Testis (tissue), 5 donors: ENCODE measurements at places on chromosomes 6 and 20.

- no peak for DNase-seq
- no peaks in the 10 kb centered on the region for H3K27me3 ChIP-seq
- no peak overlapping the region for H3K27ac ChIP-seq
- H3K4me3 ChIP-seq: no peak overlapping the region
- no peaks in the 10 kb centered on the region for H3K36me3 ChIP-seq
Observed at GRCh38 chr20:40770564-40771307, 81.7 kb upstream of the MAFB start.

- no peaks in the 10 kb centered on the region for H3K27me3 ChIP-seq
- no peak overlapping the region for H3K27ac ChIP-seq
- DNase-seq: no peak
- no peaks in the 10 kb centered on the region for H3K36me3 ChIP-seq
- H3K4me1 ChIP-seq: peaks cover 5% of the 10 kb centered on the region
Observed at GRCh38 chr20:10366898-10367692, 66.9 kb downstream of the MKKS start.

- no peak overlapping the region for H3K4me3 ChIP-seq
- DNase-seq: no peak
- no peaks in the 10 kb centered on the region for H3K4me1 ChIP-seq
- no peaks in the 10 kb centered on the region for H3K36me3 ChIP-seq
- no peak overlapping the region for H3K27ac ChIP-seq
- no peaks in the 10 kb centered on the region for H3K27me3 ChIP-seq
Observed at GRCh38 chr6:145043926-145044500, 691.3 kb downstream of the EPM2A start.

DNA sequence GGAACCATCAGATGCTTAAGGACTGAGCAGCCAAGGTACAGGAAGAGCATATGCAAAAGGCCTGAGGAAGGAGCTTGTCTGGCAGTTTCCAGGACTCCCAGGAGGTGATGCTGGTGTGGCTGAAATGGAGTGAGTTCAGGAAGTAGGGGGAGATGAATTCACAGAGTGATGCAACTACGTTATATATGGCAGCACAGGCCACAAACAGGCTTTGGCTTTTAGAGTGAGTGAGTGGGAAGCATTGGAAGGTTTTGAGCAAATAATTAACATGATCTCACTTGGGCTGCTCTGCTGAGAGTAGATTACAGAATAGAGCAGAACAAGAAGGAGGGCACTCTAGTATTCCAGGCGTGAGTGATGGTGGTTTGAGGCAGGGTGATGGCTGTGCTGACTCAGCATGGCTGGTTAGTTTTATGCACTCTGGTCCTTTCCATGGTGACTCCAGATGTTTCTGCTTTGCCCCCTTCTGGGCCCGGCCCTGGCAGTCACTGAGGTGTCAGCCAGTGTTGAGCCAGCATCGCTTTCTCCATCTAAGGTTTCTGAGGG, 6.5 kb downstream of the BTN2A2 start:
- no peaks in the 10 kb centered on the region for H3K27me3 ChIP-seq
- no peak overlapping the region for H3K4me3 ChIP-seq
- peaks cover 5% of the 10 kb centered on the region for H3K4me1 ChIP-seq
- no peak for DNase-seq

- H3K27me3 ChIP-seq: no peaks in the 10 kb centered on the region
- H3K4me3 ChIP-seq: no peak overlapping the region
- H3K27ac ChIP-seq: no peak overlapping the region
- H3K36me3 ChIP-seq: no peaks in the 10 kb centered on the region
- no peak for DNase-seq
Observed at GRCh38 chr6:156336089-156336488, 441.1 kb upstream of the ARID1B start.

GRCh38 chr20:35947489-35947888, 6.8 kb downstream of the SCAND1 start:
- peaks cover 6% of the 10 kb centered on the region for H3K4me1 ChIP-seq
- no peak overlapping the region for H3K27ac ChIP-seq
- no peaks in the 10 kb centered on the region for H3K36me3 ChIP-seq
- H3K4me3 ChIP-seq: no peak overlapping the region

DNA sequence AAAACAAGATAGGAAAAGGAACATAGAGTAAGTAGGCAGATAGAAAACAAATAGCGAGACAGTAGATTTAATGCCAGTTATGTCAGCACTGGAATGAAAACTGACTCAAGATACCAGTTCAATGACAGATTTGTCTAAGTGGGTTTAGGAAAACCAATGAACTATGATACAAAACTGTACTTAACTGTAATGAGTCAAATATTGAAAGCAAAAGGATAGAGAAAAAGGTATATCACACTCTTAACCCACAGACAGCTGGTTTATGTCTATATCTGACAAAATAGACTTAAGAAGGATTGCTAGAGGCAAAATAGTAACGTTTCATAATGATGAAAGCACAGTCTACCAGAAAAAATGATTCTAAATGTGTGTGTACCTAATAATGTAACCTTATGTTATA, 38.2 kb downstream of the ATRN start:
- no peaks in the 10 kb centered on the region for H3K27me3 ChIP-seq
- no peak for DNase-seq
- no peak overlapping the region for H3K27ac ChIP-seq
- H3K4me1 ChIP-seq: no peaks in the 10 kb centered on the region
- H3K4me3 ChIP-seq: no peak overlapping the region

DNA sequence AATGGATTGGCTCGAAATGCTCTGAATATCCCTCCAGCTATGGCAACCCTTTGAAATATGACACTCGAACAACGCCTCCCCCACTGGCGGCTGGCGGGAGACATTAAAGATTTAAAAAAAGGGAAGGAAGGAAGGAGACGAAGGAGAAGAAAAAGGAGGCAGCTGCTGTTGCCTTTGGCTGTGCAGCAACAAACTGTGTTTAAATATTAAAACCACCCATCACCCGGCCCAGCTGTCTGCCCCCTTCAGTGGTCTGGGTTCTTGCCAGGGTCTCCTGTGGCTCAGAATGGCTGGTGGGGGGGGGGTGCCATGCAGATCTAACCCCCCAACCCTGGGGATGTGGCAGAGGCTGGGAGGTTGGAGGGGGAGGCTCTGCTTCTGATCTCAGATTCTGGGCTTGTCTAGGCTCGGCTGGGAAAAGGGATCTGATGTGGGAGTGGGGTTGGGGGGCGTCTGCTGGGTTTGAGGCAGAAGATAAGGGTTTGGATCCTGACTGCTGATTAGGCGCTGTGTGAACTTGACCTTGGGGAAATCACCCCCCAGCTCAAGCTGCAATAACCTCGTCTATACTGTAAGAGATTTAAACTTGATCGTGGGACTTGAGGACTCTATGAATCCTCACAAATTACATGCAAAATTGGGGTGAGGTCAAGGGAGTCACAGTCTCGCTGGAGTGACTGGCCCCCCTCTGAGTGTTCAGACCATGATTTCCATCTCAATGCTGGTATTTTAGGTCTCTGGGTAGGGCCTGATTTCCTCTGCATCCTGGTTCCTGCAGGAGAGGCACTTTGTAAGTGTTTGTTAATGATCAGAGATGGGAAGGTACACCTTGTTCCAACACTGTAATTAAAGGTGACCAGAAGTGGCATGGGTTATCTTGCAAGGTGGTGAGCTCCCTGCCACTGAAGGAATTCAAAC, 40.3 kb upstream of the BLCAP start:
- peak; percentile 9 for DNase-seq
- H3K27me3 ChIP-seq: no peaks in the 10 kb centered on the region
- no peak overlapping the region for H3K27ac ChIP-seq

DNA sequence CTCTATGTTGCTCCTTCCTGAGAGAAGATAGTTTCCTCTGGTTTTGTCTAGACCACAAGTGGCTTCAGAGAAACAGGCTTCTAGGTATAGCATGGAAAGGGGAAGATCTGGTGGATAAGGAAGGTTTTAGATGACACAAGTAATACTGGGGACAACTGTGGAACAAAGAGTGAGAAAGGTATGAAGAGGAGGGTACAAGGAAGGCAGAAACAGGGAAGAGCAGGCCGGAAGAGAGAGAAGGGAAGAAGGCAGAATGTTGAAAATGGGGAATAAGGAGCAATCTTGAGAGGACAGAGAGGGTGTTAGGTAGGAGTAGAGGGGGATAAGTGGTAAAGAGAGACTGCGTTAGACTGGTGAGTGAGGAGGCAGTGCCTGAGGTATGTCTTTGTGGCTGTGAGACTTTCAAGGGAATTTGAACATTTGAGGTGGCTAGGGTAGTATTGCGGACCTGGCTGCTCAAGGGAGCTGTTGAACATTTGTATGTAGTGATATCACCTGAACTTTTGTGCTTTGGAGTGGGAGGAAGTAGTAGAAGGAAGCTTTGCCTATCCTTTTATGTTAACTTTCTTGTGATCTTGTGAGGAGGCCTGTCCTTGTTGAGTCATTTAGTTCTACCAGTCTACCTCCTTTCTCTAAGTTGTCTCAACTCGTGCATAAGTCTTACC, 69.5 kb downstream of the FOXO3 start:
- H3K36me3 ChIP-seq: no peaks in the 10 kb centered on the region
- no peak for DNase-seq
- no peaks in the 10 kb centered on the region for H3K27me3 ChIP-seq
- no peak overlapping the region for H3K4me3 ChIP-seq

GRCh38 chr20:22523499-22524392, 60.6 kb downstream of the FOXA2 start:
- no peak for DNase-seq
- H3K27ac ChIP-seq: no peak overlapping the region
- no peaks in the 10 kb centered on the region for H3K36me3 ChIP-seq
- H3K4me1 ChIP-seq: no peaks in the 10 kb centered on the region
- no peak overlapping the region for H3K4me3 ChIP-seq
- H3K27me3 ChIP-seq: no peaks in the 10 kb centered on the region

- no peaks in the 10 kb centered on the region for H3K36me3 ChIP-seq
- H3K4me3 ChIP-seq: no peak overlapping the region
- no peaks in the 10 kb centered on the region for H3K27me3 ChIP-seq
- no peak overlapping the region for H3K27ac ChIP-seq
Observed at GRCh38 chr6:106149472-106150069, 63.4 kb downstream of the PRDM1 start.

- H3K4me3 ChIP-seq: no peak overlapping the region
- DNase-seq: no peak
- peak overlapping the region; percentile 20 for H3K27ac ChIP-seq
- no peaks in the 10 kb centered on the region for H3K27me3 ChIP-seq
Observed at GRCh38 chr6:139981768-139982181, 607.3 kb upstream of the CITED2 start.
